ENCODE measurements at places on chromosomes 4 and X.

DNA sequence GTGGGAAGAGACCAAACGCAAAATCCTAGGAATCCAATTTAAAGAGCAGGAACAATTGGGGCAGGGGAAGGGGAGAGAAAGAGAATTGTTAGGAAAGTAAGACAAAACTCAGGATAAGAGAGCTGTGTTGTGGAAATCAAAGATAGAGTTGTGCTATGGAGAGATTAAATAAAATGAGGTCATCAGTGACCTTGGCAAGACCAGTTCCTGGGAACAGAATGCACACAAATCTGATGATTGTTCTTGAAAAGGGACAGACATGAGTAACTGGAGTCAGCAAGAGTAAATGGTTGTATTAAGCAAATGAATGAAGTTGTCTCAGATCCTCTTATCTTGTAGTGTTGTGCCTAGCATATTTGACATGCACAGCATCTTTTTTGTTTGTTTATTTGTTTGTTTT, 267.4 kb downstream of the IL1RAPL1 start:
- no peak for DNase-seq

- DNase-seq, result no peak
Measured at GRCh38 chrX:38558686-38559085, 2.7 kb upstream of the TSPAN7 start.

DNA sequence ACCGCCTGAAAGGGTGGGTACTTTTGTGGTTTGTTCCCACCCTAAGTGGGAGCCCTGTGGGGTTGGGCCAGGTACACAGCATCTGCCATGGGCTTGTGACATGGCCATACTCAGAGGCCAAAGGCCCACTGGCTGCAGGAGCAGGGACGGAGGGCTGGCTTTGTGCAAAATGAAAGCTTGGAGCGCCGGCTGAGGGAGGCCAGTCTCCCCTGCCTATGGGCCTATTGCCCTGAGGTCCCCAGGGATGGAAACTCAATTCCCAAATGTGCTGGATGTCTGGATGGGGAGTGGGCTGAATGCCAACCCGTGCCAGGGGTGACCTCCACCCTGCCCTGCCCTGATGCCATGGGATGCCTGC, 10.8 kb downstream of the ADRA2C start:
- no peak for DNase-seq

DNA sequence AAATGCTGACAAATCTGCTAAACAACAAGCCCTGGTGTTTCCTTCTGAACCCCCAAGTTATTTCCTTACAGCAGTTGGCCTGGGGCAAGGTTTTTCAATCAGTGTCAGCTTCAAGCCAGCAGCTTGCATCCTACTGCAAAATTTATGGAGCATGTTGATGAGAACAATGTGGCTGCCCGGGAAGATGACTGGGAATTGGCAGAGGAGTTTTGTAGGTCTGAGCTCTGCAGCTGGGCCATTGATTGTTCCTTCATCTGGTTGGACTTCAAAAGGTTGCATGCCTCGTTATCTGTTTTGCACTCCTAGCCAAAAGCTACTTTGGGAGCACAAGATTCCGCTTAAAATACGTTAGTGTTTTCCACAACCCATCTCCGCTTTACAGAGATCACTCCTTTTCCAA, 1030.3 kb upstream of the LCORL start:
- no peak for DNase-seq

Data from stimulated activated CD8-positive, alpha-beta memory T cell treated with anti-CD3 and anti-CD28 coated beads, Interleukin-4, amount 100 ng/mL, for 24 hours (primary cell).